ENCODE measurements at places on chromosomes 4 and X. TPM values are rescaled to one million over a fixed set of nuclear protein-coding genes. Genes with fewer than 3 reads are reported as not detected.

S100P gene
- total RNA-seq, result not detected

DCAF12L2 gene
- not detected for total RNA-seq

GPM6B gene
- total RNA-seq, result not detected

CEP44 gene
- total RNA-seq, result 11.6 TPM

VEGFD gene
- 0.14 TPM for total RNA-seq
